ENCODE measurements at places on chromosomes 2 and 18. TPM values are rescaled to one million over a fixed set of nuclear protein-coding genes. Genes with fewer than 3 reads are reported as not detected.

The HDLBP gene
- total RNA-seq: 350 TPM

The REG1B gene
- total RNA-seq: not detected

The SRD5A2 gene
- not detected for total RNA-seq

The ERMN gene
- 0.58 TPM for total RNA-seq
